ENCODE measurements at places on chromosomes 13 and 19.
A peak's percentile ranks its signal among the peaks of the same experiment; 100 is the strongest.

DNA sequence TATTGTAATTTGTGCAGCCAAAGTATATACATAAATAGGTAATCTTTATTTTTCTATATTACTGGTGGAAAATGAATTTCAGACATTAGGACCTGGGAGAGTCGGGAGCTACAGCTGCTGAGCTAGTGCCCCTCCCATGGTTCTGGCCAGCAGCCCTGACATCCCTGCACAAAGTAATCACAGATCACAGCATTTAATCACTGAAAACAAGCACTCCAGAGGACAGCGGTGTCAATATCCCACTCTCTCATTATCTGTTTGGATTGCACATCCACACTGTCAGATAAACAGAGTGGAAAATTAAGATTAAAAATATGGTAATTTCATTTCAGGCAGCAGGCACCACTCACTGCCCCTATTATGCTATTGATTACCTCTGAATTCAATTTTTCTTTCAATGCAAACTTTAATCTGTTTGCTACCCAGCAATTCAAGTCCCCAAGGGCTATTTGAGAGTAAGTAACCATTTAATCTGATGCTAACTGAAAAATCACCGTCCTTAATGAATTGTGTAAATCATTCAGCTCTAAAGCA lies 254.1 kb upstream of the SOX21 start:
- DNase-seq: no peak

GRCh38 chr13:27556109-27556508 lies 64.2 kb downstream of the LNX2 start:
- DNase-seq: peak; percentile 81

GRCh38 chr13:96540670-96541069 lies 450.8 kb downstream of the HS6ST3 start:
- DNase-seq: no peak

DNA sequence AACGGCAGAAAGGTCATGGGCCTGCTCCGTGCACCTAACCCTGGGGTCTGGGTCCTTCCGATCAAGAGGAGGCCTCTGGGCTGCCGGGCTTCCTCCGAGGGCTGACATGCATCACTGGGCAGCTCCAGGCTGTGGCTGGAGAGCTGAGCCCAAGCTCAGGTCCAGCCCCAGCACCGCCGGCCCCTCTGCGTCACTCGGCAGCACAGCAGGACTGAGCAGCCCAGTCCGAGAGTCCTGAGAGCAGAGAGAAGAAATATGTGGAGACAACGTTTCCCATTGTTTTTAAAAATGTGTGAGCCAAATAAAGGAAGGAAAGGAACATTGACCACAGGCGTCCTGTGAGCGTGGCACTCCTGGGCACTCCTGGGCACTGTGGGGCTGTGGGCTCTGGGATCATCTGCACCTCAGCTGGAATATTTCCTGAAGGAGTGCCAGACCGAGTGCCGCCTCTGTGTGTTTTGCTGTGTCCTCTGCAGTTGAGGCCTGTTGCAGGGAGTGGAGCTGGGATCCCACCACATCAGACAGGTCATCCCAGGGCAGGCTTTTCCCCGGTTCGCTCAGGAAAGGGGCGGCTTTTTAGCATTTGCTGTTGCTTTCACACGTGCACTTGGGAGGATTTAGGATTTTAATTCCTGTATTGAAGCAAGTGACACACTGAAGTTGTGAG lies 37.8 kb upstream of the TFDP1 start:
- DNase-seq: no peak

DNA sequence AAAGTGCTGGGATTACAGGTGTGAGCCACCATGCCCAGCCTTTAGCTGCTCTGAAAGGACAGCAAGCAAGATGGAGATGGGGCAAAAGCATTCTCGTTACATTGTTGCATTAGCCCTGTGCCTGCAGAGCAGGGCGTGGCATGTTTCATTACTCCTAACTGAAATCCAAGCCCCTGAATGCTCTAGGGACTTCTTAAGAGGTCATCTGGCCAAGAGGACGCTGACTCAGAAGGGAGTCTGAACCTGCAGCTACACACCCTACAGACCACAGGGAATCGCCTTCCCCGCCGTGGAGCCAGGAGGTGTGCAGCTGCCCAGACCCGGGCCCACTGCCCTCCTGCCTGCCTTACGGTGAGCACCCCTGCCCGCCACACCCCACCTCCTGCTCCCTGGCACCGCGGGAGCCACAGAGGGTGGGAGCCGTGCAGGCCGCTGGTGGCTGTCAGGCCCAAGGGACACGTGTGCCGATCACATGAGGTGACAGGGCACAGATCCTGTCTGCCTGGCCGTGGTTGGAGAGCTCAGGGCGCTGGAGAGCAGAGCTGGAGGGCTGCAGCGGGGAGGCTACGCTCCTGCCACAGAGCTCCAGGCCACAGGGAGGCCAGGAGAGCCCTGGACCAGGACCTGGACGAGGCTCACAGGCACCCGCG lies 27.2 kb downstream of the ADPRHL1 start:
- no peak for DNase-seq

All from fibroblast of skin of back (primary cell).